ENCODE measurements at places on chromosomes 7 and 10.

GRCh38 chr7:8131694-8132605, 130.0 kb downstream of the ICA1 start:
- no peak for DNase-seq

- DNase-seq, result no peak
Measured at GRCh38 chr10:6197321-6197720, 5.4 kb upstream of the PFKFB3 start.

GRCh38 chr10:86106616-86107015, 260.0 kb downstream of the GRID1 start:
- no peak for DNase-seq

- no peak for DNase-seq
Measured at GRCh38 chr10:48791267-48791928, 106.7 kb downstream of the WDFY4 start.

GRCh38 chr10:6877336-6877721, 297.3 kb upstream of the PRKCQ start:
- DNase-seq, result no peak

GRCh38 chr7:43042302-43042701, 70.1 kb upstream of the HECW1 start:
- DNase-seq, result no peak

- DNase-seq, result no peak
Measured at GRCh38 chr10:12041766-12042408, 722 bp downstream of the UPF2 start.

DNA sequence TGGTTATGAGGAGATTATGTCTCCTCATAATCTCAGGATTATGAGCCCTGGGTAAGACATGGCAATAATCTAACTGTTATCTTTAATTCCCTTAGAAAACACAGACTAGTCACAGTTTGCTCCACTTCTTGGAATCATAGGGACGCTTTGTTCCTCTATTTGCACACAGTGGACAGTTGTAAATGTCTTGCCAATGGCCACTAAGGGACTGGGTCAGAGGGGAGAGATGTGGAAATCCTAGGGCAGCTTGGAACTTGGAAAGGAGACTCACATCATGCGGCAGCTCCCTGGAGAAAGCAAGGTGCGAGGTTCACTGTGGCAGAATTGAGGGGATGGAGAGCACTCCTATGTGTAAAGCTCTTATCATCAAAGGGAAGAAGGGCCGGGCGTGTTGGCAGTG, 266.1 kb downstream of the PRPF18 start:
- no peak for DNase-seq

- no peak for DNase-seq
Measured at GRCh38 chr7:142563470-142563869, 185.8 kb upstream of the PRSS1 start.

DNA sequence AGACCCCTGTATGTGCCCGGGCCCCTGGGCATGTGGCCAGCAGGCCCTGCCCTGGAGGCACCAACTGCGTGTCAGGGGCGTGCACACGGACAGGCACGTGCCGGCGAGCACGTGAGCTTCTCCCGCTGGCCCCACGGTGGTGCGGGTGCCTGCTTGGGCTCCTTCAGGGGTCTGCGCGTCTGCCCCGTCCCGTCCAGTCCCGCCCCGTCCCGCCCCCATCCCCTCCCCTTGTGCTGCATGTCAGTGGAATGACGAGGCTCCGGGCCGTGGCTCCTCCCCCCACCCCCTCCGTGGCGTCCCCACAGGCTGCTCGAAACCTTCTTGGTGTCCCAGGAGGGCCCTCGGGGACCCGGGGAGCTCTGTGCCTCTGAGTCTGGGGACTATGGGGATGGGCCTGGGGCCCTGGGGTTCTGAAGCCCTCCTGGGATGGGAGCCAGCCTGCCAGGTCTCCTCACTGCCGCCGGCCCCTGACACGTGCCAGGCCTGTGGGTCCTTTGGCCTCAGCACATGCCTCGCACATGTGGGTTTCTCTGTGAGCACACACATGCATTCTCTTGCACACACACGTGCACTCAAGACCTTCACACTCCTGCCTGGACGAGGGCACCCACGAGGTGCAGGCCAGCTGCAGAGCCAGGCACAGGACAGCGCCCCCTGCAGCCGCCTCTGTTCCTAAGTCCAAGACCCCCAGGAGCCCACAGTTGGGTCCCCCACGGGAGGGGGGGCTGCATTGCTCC, 27.5 kb upstream of the AMZ1 start:
- no peak for DNase-seq

- no peak for DNase-seq
Measured at GRCh38 chr7:127907110-127908040, 123.9 kb downstream of the LRRC4 start.

DNA sequence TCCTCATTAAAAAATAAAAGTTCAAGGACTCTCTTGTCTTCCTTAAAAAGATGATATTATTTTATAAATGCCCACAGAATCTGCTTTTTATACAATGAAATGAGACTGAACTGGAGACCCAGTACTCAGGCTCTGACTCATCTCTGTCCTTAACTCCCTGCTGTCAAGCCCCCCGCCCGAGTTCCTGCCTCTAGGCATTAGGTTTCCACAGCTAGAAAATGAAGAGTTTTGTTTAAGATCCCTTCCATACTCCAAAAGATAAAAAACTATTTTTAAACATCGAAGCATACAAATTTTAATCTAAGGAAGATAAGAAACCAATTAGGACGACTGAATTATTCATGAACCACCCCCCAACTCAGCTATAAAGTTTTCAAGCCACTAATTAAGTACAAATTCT, 97.7 kb upstream of the FEZF1 start:
- no peak for DNase-seq

DNA sequence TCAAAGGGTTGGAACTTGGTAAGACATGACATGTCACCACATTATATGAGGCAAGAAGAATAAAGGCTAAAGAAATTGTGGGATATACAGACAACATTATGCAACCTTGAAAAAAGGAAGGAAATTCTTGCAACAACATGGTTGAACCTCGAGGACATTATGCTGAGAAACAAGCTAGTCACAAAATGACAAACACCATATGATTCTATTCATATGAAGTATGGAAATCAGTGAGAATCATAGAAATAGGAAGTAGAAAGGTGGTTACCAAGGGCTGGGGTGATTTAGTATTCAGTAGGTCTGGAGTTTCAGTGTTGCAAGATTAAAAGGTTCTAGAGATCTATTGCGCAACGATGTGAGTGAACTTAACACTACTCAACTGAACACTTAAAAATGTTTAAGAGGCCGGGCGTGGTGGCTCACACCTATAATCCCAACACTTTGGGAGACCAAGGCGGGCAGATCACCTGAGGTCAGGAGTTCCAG, 126.9 kb upstream of the TBX20 start:
- no peak for DNase-seq
